ENCODE measurements at places on chromosomes 11 and 22.
A peak's percentile ranks its signal among the peaks of the same experiment; 100 is the strongest.

- peak; percentile 68 for DNase-seq
Observed at GRCh38 chr11:10454878-10455631, at the start of gene AMPD3. TSS of gene AMPD3 (plus strand) at chr11:10455264. CDS start at chr11:10461520, 6,256 bp downstream.

GRCh38 chr11:72300268-72300667 lies 56.3 kb upstream of the PHOX2A start:
- no peak for DNase-seq

- DNase-seq, result no peak
Observed at GRCh38 chr22:32574411-32574810, 99.8 kb downstream of the FBXO7 start.

GRCh38 chr11:116506263-116506825 lies 266.4 kb downstream of the BUD13 start:
- DNase-seq, result no peak

GRCh38 chr11:44538375-44539054 lies 26.9 kb upstream of the CD82 start:
- peak; percentile 86 for DNase-seq
